ENCODE measurements at places on chromosomes 2 and 18.

DNA sequence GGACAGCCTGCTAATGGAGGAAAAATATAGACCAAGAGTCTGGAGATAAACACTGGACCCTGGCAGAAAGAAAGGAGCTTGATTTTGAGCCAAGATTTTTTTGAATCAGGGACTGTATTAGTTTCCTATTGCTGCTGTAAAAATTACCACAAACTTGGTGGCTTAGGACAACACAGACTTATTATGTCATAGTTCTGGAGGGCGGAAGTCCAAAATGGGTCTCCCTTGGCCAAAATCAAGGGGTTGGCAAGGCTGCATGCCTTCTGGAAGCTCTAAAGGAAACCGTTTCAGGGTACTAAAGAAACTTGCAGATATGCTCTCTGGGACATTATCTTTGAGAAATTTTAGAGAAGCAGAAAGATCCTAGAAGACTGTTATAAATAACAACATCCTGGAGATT lies 140.1 kb downstream of the BABAM2 start:
- DNase-seq: no peak

- no peak for DNase-seq
Measured at GRCh38 chr18:48550101-48550729, 11.4 kb downstream of the CTIF start.

DNA sequence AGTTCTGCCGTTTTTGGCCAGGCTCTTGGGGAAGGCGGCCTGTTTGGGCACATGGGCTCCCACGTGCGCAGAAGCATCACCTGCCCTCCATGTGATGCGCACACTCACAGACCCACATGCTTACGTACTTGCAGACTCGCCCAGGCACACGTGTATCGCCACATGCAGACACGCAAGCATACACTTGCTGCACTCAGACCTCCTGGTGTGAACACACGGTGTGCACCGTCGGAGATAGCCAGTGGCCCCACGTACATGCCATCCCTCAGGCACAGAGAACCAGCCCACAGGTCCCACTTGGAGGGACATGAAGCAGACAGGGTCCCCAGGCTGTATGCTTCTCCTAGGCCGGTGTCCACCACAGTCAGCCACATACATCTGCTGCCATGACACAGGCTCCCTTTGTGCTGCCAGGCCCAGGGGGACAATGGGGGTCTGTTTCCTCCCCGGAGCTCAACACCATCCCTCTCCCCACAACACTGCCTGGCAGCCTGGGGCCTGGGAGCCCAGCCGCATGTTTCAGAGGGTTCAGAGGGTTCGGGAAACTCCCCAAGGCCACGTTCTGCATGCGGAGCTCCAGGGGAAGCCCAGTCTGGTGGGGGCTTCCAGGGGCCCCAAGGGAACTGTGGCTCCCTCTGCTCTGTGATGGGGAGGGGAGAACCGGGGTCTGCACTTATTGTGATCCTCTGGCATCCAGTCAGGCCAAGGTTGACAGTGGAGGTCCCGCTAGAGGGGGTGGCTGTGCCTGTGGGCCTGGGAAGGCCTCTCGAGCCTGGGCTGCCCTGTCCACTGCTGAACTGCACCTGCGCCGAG lies 208.1 kb upstream of the HAAO start:
- no peak for DNase-seq

GRCh38 chr18:9066358-9066757 lies 36.1 kb upstream of the NDUFV2 start:
- no peak for DNase-seq

GRCh38 chr2:58870704-58871103 lies 629.6 kb upstream of the FANCL start:
- no peak for DNase-seq

- DNase-seq: no peak
Measured at GRCh38 chr2:47721296-47721695, 61.6 kb upstream of the MSH6 start.

GRCh38 chr2:54372361-54372760 lies 83.8 kb upstream of the SPTBN1 start:
- no peak for DNase-seq

DNA sequence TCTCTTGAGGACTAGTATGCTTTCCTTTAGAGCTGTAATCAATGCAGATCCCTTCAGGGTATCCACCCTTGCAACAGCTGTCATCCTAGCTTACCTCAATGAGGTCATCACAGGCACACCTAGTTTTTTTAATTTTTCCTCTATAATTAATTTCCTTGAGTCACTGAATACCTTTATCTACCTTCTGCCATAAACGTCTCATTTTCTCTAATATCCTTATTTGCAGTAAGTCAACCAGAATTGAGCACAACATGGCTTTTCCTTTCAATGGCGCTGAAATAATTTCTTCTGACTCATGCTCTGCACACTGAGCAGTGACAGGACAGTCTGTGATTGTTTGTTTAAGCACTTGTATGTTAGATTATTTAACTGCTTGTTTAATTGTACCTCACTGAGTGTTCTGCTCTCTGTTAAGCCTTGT lies 49.4 kb downstream of the ETAA1 start:
- no peak for DNase-seq

- no peak for DNase-seq
Measured at GRCh38 chr2:102753563-102754159, 8.2 kb upstream of the TMEM182 start.

GRCh38 chr2:43531251-43531650 lies 64.6 kb downstream of the THADA start:
- no peak for DNase-seq

- DNase-seq: no peak
Measured at GRCh38 chr2:236747925-236748324, 178.3 kb downstream of the ACKR3 start.

Measured in thymus (tissue), 14 donors.